Left renal pelvis (tissue), 4 donors: ENCODE measurements at places on chromosomes 12 and 14. TPM values are rescaled to one million over a fixed set of nuclear protein-coding genes. Genes with fewer than 3 reads are reported as not detected.

Gene HOXC12
- polyA plus RNA-seq = not detected

DNA sequence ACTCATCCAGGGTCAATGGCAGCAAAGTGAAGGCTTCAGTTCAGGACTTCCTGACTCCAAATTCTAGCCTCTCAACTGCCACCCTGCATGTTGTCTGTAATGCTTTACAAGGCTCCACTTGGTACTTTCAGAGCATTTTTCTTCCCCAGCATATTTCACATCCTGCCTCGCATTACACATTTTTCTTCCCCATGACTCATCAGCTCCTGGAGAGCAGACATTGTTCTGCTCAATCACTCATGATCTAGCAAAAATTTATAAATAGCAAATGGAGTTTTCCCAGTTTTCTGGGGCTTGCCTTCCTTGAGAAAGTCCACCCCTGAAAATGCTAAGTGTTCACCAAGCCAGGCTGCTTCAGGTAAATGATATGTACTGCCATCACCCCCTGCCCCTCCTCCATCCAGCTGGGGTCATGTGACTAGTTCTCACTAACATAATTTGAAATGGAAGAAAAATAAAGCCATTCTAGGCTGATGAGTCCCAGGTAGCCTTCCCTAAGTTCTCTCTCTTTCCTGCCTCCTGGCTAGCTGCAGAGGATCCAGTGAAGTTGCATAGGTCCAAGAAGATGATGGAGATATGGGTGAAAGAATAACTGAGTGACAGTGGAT is 69.4 kb downstream of the ARMH4 start:
- DNase-seq = no peak

Gene TAS2R46
- polyA plus RNA-seq = not detected

Gene STRAP
- 221 TPM for polyA plus RNA-seq

DNA sequence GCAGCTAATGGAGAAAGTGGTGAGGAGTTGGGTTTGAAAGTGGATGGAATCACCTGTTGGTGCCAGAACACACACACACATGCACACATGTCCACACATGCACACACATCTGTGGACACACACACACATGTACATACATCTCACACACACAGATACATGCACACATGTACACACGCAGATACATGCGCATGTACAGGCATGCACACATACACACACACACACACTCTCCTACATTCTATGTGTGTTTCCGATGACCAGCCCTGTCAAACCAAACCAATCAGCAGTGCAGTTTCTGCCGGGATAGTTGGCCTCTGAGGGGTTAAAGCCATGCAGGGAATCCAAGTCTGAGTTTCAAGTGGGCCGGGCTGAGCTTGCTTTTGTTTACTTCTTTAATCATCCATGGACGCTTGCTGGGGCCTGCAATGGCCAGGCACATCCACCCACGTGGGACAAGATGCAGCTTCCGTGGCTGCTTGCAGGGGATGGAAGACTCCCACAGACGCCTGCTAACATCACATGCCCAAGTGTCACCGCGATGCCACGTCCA is 52.5 kb downstream of the GALNT9 start:
- DNase-seq = no peak

Gene UBE3B
- 27.1 TPM for polyA plus RNA-seq

DNA sequence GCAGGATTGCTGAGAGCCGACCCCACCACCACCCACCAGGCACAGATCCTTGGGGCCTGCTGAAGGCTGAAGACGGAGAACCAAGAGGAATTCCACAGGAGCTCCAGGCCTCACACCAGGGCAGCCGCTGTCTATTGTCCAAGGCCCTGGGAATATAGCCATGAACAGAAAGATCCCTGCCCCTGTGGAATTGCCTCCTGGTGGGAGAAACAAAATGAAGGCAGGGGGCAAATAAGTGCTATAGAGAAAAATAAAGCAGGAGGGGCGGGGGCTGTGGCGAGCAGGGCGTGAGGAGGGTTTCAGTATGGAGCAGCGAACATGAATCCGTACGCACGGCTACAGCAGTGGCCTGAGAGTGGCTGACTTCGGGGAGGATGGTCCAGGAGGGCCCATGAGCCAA is 96.1 kb downstream of the EML1 start:
- DNase-seq = no peak

DNA sequence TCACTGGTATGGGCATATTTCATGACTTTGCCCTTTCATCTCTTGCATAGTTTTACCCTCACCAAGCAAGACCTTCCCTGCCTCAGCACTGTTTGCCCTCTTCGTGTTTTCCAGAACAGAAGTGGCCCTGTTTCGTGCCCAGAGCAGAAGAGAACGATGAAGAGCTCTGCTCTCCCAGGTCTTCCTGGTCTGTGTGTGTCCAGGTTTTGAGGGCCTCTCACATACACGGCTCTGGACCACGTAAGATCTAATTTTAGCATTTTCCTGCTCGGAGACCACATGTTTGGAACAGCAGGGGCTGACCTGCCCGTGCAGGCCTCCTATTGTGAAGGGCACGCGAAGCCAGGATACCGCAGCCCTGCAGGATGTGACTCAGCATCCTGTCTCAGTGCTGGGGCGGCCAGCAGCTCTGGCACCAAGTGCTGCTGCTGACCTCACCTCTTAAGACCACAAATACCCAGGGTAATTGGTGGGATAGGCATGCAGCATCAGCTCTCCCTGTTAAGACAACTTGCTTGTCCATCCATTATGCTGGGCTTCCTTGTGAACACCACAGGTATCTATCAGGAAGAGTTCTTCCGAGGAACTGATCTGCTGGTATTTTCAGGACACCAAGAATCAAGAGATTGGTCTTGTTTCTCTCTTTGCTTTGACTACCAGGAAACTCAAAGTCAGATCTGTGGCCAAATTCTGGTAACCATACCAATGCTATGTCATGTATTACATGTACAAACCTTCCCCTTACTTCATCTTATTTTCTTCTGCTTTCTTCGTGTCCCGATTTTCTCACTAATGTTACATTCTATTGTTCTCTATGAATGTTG is 19.0 kb downstream of the SSH1 start:
- no peak for DNase-seq

- no peak for DNase-seq
These were observed 45.0 kb downstream of the BAZ2A start for GRCh38 chr12:56585098-56585497.
